ENCODE measurements at places on chromosomes 6 and 20.

- no peak for DNase-seq
Measured at GRCh38 chr6:112626468-112627082, 279.4 kb downstream of the RFPL4B start.

DNA sequence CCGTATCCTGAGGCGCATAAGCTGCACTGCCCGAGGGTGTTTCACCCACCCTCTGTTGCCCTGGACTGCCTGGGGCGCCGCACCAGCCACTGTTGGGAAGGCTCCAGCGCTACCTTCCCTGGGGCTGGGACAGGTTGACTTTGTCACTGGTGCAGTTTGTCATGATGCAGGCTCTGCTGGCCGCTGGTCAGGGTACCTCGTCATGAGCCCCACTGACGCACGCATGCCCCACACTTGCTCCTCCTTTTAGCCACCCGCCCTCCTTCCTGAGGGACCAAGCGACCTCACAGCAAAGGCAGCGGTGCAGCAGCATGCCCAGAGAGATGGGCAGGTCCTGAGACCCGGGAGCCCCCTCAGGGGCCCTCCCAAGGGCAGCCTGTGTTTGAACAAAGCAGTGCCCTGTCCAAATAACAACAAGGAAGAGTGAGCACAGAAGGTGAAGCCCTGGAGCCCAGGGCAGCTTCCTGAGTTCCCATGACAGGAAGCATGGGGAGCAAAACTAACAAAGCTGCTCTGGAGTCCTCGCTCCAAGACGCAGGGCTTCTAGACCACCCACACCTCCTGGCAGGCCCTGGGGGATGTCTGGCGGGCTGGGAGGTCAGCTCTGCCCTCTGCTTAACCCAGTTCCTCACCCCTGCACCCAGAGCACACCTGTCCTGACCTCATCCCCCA, 50.1 kb upstream of the SMOC2 start:
- no peak for DNase-seq

DNA sequence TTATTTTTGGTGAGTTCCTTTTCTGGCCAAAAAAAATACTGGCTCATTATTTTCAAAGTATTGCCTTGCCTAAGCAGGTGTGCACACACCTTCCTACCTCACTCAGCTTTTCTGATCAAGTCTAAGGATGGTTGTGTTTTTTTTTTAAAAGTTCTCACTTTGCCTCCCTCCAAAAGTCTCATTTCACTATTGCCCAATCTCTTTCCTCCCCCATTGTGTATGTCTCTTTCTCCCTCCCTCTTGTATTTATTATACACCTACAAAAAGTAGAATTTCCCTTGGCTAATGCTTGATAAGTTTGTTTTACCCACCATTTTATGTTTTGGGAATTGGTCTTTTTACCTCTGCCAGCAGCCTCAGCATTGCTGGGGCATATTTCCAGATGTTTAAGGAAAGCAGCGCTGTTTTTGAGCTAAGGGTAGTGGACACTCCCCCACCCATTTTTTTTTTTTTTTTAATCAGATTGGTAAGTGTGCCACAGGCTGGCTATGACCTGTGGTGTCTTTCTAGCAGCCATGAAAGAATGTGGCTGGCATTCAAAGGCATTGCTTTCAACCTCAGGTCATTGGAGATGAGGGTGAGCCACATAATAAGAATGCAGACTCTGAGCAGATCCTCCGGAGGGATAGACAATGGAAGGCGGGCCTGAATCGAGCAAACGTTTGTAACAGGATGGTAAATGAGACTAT, 668.6 kb downstream of the UTRN start:
- DNase-seq, result no peak

- DNase-seq, result no peak
Measured at GRCh38 chr20:460180-460579, 2.2 kb downstream of the TBC1D20 start.

- DNase-seq, result no peak
Measured at GRCh38 chr6:130517444-130517931, 151.7 kb downstream of the TMEM200A start.

- no peak for DNase-seq
Measured at GRCh38 chr20:2519115-2519809, 10.5 kb upstream of the ZNF343 start.

DNA sequence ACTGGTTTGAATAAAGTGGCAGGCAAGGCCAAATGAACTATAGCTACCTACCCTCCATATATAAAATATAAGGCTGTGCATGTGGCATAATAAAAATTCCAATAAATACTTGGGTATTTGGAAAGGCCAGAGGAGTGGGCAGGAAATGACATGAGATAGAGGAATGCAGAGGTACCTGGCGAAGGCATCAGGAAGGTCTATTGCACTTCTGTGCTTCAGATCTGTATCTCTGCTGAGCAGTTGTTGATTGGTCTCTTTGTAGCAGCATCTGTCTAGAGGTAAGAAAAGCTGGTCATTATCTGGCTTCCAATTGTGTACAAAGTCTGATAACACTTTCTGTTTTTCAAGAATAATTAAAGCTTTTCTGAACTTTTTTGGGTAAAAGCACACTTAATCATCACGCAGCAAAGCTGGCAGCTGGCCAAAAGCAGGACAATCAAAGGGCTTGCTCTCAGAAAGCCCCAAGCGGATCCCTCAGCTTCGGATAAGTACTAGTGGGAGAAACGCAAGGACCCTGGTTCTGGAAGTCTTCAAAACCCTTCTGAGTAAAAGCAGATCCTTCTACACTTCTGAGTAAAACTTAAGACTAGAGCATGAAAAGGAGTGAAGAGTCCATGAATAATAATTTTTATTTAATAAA, 120.1 kb upstream of the TCF21 start:
- no peak for DNase-seq

DNA sequence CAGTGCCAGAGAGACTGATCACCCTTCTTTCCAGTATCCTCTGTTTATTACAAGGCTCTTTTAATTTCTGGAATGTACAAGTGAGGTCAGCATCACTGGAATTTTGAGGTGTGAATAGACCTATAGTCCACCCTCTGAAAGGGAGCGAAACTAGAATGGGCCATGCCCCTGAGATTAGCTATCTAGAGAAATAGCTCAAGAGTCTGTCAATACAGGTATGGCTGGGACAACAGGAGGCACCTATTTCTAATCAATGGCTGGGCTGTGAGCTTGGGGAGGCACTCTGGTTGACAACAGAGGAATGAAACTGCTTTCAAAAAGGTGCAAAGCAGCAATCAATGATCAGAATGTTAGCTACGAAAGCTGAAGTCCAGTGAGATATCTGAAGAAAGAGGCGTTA, 17.3 kb upstream of the CITED2 start:
- DNase-seq, result no peak

DNA sequence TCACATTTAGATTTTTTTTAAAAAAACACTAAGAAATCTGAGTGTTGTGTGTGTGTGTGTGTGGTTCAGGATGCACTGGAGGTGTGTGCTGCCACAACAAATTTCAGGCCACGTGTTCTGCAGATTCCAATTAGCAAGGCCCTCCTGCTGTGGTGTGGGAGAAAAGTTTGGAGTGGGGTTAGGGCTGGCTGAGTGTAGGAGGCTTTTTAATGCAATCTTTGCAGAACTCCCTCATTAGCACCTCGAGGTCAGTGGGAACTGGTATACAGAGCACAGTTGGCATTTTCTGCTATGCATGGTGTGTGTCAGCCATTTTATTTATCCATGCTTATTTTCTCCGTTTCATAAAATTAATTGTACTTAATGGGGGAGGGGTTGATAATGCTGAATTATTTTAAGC, 187.6 kb downstream of the SOX4 start:
- no peak for DNase-seq

- DNase-seq, result no peak
Measured at GRCh38 chr20:1792274-1792673, 102.9 kb upstream of the SIRPA start.

GRCh38 chr6:168342636-168343035, 23.1 kb upstream of the DACT2 start:
- DNase-seq, result no peak

DNA sequence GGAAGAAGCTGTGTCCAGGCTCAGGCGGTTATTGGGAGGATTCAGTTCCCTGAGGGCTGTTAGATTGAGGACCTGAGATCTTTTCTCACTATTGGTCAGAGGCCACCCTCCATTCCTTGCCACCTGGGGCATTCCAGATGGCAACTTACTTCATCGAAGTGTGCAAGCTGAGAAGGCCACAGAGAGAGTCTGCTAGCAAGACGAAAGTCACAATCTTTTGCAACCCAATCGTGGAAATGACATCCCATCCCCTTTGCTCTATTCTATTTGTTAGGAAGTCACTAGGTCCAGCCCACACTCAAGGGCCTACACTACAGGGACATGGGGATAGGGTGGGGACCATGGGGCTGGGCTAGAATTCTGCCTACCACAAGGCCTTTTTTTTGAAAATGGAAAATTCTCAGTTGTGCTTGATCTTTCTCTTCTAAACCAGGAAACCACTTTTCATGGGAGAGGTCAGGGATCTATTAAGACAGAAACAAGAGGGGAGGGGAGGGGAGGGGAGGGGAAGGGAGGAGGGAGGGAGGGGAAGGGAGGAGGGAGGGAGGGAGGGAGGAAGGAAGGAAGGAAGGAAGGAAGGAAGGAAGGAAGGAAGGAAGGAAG, 217.2 kb downstream of the BCAS1 start:
- DNase-seq, result no peak

DNA sequence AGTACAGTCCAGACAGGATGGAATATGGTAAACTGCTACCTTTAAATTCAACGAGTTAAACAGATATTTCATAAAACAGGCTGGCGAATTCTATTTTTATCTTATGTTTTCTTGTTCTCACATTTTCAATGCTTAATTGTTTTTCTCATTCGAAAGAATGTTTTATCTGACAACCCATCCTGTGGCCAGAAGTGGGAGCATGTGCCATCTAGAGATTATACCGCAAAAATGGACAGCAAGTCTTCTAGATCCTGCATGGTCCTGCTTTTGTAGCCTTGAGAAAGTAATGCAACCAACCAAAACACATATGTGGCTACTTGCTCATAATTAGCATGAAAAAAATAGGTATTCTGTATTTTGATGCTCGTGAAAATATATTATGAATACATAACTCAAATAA, 30.7 kb downstream of the TUBB2B start:
- no peak for DNase-seq

DNA sequence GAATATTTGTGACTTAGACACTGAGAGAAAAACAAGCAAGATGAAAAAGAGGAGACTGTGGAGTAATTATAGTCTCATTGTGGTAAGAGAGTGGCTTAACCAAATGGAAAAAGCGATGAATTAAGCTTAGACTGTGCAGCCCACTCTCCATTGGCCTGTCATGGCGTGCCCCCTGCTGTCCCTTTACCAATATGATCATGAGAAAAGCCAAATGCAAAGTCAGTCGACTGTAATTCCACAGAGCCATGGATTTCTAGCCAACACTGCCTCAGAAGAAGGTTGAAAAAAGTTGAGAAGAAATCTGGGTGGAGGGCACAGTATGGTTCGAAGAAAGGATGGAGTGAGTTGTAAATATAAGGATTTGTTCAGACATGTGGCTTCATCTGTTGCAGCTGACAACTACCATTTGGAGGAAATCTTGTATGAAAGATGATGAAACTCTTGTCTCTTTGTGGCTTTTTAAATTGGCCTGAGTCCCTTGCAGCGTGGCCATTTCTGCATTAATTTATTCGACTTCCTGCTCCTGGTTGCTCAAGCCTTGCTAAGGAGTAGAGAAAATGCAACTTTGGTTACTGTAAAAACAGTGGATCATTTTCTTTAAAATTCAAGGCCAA, 251.4 kb downstream of the DOK5 start:
- no peak for DNase-seq

GRCh38 chr6:118719351-118720124, 68.1 kb upstream of the CEP85L start:
- no peak for DNase-seq

DNA sequence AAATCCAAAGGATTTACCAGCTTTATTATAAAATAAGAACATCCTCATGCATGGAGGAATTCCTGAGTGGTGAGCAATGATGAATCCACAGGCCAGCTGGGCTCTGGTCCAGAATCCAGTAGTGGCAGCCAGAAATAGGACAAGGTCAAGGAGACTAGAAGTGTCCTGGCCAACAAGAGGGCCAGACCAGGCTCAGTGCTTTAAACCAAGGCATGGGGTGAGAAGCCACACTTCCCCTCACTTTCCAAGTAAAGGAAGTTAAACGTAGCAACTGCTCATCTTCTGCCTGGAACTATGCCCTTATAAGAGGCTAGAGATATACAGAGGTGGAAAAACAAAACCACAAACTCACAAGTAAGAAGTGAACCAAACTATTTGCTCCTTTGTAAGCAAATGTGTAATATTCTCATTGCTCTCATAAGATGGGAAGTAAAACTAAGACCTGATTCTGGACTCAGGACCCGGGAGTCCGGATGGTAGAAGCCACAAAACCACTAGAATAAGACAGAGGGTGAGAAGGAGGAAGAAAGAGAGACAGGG, 253.2 kb downstream of the UST start:
- no peak for DNase-seq

- DNase-seq, result no peak
Measured at GRCh38 chr6:32741031-32741960, at the start of gene HLA-DQA2. Gene HLA-DQA2 (plus strand): TSS chr6:32741391. CDS start chr6:32741444, 53 bp downstream.

DNA sequence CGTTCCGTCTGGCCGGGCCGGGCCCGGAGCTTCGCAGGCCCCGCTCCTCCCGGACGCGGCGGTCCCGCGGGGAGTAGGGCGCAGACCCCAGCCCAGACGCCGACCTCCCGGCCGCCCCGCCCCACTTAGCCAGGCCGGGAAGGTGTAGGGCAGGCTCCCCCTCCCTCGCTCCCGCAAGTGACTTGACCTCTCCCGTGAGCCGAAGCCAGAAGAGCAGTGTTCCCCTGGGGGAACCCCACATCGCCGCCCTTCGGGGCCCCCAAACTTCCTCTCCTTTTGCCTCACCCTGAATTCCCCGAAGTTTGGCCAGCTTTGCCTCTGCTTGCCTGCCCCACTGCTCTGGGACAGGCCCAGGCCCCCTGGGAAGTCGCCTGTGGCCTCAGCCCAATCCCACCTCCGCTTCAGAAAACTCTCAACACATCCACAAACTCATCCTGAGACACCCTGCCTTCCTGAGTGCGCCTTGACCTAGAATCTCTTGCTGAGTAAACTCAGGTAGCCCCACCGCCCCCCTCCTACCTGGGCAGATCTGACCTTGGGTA, 524 bp upstream of the NOL4L start:
- DNase-seq, result no peak

GRCh38 chr6:168050881-168051586, 28.0 kb downstream of the FRMD1 start:
- DNase-seq, result no peak

- no peak for DNase-seq
Measured at GRCh38 chr20:46804126-46804525, 90.5 kb upstream of the EYA2 start.

DNA sequence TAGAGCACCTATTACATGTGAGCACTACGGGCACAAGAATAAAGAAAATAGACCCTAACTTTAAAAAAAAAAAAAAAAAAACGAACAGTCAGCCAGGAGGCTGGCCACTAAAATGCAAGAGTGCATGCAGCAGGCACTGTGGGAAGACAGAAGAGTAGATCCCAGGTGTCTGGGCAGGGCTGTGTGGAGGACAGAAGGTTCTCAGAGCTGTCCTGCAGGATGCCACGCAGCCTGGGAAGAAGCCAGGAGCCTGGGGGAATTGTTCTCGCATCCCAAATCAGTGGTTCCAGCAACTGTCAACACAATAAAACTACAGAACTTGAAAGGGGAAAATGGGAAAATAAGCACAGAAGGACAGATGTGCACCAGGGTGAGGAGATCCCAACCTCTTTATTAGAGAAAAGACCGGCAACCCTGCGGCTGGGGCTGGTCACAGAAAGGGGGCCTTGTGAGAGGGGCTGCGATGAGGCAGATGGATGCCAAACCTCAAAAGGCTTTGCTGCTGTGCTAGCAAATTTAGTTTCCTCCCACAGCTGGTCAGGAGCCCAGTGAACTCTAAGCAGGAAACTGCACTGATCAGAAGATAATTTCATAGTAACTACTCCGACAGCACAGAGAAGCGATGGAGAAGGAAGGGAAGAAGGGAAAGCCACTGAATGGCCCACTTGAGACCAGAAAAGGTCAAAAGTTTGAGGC, 30.9 kb downstream of the MAP3K5 start:
- DNase-seq, result no peak

- DNase-seq, result no peak
Measured at GRCh38 chr20:23995905-23996666, 7.5 kb upstream of the GGTLC1 start.

Measured in right kidney (tissue), 9 donors.